ENCODE measurements at places on chromosomes 2 and 18.

DNA sequence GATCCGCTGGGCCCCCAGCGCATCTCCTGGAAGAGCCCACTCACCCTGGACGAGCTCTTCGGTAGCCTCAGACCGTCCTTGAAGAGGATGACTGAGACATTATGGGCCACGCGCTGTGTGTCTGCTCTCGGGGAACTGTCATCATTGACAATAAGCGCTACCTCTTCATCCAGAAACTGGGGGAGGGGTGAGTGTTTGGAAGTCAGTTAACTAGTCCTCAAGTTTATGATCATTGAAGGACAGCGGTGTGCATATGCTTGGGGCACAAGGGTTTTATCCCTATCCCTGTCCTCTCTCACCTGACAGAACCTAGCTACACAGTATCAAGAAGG, 586 bp downstream of the STK16 start:
- no peak for DNase-seq

- no peak for DNase-seq
Observed at GRCh38 chr2:233919319-233919718, 2.1 kb downstream of the TRPM8 start.

GRCh38 chr18:23177433-23178072, 42.3 kb downstream of the CABLES1 start:
- DNase-seq, result no peak

GRCh38 chr2:44171018-44171417, 2.3 kb downstream of the PPM1B start:
- peak; percentile 50 for DNase-seq

GRCh38 chr2:156427074-156427473, 9.1 kb upstream of the GPD2 start:
- no peak for DNase-seq

- DNase-seq, result no peak
Observed at GRCh38 chr2:160920061-160920460, 240.2 kb upstream of the TANK start.

DNA sequence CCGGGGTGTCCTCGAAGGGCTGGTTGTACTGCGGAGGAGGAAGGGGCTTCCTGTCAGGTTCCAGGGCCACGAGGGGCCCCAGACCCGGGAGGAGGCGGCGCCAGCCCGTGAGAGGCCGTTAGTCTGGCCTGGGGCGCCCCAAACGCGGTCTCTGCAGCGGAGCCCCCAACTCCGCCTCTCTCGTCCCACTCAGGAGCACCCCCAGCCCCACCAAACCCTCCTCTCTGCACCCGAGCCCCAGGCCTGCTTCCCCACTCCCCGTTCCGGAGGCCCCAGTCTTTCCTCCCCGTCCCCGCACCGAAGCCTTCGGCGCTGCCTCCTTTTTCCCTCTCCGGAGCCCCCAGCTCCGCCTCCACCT, 473 bp downstream of the HJURP start:
- DNase-seq, result no peak

DNA sequence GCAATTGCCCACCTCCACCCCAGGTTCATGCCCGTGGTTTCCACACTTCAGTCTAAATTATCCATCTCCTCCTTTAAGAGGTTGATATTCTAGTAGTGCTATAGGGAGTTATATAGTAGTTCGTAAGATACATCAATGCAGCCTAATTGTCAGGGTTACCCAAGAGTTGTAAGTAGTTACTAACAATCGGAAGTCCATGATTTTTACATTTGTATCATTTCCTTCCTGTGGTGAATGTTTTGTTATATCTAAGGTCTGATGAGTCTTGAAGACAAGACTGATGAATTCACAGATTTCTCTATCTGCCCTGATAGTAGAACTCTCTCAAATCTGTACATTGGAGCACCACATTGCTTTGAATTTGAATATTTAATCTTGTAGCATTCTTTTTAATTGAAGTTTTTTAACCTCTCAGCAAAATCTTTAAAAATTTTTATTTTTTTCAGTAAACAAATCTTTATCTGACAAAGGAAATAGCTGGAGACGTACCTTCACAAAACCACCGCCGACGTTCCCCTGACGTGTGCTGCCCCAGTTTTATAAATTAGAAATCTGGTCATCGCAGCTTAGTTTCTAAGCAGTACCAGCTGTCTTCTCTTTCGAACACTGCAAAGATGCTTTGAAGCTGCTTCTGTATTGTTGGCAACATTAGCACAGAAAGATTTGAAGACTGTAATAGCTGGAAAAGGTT, 264.5 kb downstream of the SOCS6 start:
- no peak for DNase-seq

- no peak for DNase-seq
Observed at GRCh38 chr2:201176081-201176481, 6.9 kb upstream of the CASP10 start.

GRCh38 chr2:95310651-95311050, 13.5 kb downstream of the KCNIP3 start:
- DNase-seq, result no peak

DNA sequence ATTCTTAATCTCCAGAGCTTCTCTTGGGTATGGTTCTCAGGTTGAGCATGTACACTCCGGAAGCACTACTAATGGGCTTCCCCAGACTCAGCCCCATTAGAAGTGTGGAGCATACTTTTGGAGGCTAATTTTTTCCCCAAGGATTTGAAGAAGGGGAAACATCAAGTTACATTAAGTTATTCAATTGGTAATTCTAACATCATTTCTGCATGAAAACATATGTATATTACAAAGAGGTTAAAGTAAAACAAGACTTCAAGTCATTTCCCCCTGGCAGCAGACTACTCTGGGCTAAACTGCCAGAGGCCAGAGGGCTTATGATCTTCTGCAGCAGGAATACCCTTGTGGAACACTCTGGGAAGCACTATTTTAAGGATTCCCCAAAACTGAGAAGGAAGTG, 227.7 kb upstream of the STK17B start:
- no peak for DNase-seq

DNA sequence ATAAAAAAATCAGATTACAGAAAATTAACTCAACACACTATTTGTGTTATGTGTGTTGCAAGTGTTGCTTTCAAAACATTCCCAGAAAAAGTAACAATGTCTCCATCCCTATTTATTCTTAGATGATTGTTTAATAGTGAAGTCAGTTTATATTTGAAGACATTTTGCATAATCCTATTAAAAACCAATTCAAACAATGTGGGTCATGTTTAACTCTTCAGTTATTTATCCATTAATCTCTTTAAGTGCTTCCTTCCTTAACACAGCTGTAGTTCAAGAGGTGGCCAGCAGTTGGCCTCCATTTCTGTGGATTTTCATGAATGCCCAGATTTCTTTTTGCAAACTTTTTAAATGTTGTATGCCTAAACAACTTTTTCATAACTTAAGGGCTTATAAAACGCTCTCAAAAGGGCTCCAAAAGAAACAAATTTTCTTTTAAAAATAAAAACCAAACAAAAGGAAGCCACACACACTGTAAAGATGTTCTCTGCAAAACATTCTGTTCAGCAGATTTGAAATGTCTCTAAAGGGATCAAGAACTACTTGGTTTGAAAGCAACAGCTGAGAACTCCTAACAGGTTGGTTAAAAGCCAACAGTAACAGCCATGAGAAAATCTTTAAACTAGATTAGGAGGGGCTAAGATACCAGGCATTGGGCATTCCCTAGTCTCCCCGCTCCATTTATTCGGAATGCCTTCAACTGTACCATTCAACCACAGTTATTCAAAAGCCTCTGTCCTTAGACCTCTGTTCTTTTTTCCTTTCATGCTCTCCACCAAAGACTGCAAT, 71.5 kb downstream of the THADA start:
- peak; percentile 65 for DNase-seq

GRCh38 chr2:144128130-144128746, 391.7 kb downstream of the ZEB2 start:
- no peak for DNase-seq

- no peak for DNase-seq
Observed at GRCh38 chr2:139790807-139791752, 1010.9 kb upstream of the NXPH2 start.

DNA sequence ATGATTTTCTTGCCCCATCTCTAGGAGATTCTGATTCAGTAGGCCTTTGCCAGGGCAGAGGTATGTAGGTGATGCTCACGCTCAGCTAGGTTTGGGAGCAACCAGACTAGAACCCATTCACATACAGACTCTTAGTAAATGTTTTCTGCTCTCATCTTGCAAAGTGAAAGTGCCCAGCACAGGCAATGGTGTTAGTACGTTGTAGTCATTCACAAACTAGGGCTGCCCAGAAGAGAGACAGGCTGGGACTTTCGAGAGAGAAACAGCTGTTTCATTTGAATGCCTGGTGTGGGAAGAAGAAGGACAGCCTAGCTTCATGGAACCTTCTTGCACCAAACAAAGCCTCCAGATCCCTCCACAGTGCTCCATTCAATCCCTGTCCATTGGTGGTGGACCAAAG, 19.4 kb downstream of the DDX18 start:
- no peak for DNase-seq

- DNase-seq, result no peak
Observed at GRCh38 chr2:170002096-170002495, 174.8 kb downstream of the UBR3 start.

DNA sequence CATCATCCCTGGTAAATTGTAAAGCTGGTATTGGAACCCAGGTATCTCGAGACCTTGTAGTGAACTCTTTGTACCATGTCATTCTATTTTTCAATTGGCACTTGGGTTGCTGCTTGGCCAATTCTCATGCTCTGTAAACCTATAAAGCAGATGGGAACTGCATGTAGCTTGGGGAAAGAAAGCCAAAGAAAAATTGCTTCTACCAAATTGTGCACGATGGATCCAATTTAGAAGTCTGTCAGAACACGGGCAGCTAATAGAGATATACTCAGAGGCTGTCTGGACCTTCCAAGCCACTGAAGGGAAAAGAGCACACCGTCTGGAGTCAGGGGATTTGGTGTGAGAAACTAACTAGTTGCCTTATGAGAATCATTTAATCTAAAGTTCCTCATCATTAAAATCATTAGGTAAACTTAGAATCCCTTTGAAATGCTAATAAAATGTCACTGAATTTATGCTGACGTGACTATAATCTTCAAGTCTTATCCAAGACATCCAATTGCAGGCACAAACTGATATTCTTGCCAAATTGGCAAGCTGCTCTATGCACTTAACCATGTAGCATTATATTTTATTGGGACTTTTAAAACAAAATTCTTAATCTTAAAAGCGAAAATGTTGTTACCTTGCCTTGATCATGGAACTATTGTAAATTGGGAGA, 206.8 kb downstream of the DCC start:
- no peak for DNase-seq

DNA sequence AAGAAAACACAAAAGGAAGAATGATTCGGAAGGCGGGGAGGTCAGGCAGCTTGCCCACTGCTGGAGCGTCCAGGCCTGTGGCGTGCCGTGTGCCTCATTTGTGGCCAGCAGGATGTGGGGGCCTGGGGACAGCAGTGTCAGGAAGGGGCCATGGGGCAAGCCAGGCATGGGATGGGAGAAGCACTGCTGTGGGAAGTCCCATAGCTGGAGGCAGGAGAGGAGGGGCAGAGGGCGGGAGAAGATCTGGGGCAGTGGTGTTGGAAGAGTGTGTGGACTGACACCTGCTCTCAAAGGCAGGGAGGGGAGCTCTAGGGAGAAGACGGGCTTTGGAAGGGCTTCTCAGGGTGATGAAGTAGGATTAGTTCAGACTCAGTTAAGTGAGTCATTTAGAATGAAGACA, 133.7 kb downstream of the ACOXL start:
- no peak for DNase-seq

DNA sequence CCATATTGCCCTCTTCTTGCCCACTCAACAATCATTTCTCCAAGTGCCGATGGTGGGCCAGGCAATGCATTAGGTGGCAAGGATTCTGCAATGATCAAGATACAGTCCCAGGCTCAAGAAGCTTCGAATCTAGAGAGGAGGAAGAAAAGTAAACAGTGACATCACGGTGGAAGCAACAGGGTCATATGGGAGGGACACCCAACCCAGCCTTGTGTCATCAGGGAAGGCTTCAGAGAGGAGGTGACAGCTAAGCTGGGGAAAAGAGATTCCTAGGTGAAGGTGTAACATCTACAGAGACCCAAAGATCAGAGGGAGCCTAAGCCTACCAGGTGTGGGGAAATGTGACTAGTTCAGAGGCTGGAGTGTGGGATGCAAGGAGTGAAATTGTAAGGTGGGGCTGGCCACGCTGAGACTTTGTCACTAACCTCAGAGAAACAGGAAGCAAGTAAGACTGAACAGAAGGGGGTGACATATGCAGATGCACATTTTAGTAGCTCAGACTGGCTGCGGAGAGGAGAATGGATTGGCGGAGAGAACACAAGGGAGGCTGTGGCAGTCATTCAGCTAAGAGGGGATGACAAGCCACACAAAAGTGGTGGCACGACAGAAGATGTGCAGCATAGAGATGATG, 104.9 kb downstream of the ANKRD44 start:
- no peak for DNase-seq

- no peak for DNase-seq
Observed at GRCh38 chr2:103459283-103459682, 697.5 kb downstream of the TMEM182 start.

- DNase-seq, result peak; percentile 72
Observed at GRCh38 chr2:18398833-18399232, 161.6 kb downstream of the RDH14 start.

DNA sequence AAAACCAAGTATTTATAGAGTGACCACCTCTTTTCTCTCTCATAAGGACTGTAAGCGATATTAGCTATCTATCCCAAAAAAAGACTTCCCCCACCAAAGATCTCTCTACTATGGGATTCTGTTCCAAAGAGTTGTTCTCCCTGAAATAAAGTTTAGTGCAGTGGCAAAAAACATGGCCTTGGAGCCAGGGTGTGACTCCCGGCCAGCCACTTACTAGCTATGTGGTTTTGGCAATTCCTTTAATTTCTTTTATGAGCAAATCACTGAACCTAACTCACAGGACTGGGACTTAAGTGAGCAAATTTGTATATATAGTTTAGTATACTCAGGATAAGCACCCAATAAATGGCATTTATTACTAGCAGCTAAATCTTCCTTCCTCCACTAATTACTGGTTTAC, 42.6 kb downstream of the SESTD1 start:
- no peak for DNase-seq

- peak; percentile 86 for DNase-seq
Observed at GRCh38 chr2:126658905-126659561, 3.1 kb downstream of the GYPC start.

- DNase-seq, result no peak
Observed at GRCh38 chr2:106304612-106305184, 110.6 kb upstream of the UXS1 start.
